ENCODE measurements at places on chromosomes 1 and 21.

DNA sequence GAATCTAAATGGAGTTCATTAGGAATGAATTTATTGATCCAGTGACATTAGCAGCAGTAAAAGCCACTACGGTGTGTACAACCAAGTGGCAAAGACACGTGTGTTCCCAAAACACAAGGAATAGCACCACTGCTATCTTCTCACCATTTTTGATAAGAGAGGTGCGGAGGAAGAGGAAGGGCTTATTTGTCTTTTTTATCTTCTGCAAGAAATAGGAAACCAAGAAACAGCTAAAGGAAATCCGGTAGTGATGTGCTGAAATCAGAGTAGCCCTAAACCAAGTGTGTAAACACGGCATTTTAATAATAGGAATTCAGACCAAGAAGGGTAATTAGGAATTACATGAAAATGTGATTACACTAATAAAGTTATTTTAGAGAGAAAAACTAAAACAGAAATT, 9.1 kb upstream of the SCYL3 start:
- peak; percentile 9 for DNase-seq

- DNase-seq = no peak
Measured at GRCh38 chr1:33654267-33654834, 181.9 kb downstream of the ZSCAN20 start.

DNA sequence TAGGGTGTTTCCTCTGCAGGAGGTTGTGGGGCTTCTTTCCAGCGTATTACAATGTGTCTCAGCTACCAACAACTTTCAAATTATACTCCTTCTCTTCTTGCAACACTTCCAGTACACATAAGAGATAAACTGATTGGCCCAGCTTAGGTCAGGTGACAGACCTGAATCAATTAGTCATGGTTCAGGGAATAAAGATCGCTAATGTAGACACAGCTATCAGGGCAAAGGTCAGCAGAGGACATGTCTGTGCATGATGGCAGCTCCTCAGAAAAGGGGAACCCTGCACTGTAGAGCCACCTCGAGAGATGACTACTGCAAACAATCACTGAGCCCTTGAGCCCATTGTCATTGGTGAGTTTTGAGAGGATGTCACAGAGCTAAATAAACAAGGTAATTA, 36.8 kb upstream of the PKN2 start:
- no peak for DNase-seq

DNA sequence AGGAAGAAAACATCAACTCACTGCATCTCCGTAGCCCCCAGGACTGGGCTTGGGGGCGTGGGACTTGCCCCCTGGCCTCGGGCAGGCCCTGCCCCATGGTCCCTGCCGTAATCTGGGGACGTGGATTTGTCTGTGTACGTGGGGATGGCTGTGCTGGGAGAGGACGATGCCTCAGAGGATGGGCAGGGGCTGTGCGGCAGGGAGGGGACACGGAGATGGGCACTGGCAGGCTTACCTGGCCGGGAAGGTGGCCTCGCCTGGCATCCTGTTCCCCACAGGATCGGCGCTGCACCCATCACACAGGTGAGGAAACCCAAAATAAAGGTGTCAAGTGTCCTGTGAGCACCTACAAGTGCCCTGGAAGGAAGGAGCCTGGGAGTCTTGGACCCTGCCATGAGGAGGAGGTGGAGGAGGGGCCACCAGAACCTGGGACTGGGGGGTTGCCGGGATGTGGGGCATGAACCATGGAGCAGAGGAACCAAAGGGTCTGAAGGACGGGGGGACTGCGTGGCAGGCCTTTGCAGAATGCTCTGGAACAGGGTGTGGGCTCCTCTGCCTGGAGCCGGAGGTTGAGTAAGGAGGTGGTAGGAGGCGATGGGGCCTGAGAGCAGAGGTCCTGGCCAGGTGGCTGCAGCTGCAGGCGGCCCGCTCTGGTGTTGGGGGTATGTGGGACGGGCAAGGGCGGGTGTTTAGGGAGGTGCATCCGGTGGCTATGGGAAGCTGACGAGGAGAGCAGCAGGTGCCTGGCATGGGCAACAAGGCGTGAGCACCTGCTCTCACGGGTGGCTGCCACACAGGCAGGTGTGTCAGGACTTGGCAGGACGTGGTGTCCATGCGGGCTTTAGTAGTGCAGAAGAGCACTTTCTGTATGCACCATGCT, 27.8 kb upstream of the LRRC3 start:
- no peak for DNase-seq

DNA sequence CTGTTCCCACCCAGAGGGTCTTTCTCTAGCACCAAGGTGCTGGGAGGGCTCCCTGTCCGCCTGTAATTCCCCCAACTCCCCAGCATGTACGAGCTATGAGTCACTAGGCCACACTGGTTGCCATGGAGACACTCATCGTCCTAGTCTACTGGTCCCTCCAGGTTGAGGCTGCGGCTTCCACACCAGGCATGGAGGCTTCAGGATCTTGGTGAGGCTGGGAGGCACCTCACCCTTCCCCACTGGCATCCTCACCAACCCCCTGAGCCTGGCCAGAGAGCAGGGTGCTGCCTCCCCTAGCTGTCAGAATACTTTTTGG, 75.6 kb upstream of the KAZN start:
- DNase-seq = no peak

DNA sequence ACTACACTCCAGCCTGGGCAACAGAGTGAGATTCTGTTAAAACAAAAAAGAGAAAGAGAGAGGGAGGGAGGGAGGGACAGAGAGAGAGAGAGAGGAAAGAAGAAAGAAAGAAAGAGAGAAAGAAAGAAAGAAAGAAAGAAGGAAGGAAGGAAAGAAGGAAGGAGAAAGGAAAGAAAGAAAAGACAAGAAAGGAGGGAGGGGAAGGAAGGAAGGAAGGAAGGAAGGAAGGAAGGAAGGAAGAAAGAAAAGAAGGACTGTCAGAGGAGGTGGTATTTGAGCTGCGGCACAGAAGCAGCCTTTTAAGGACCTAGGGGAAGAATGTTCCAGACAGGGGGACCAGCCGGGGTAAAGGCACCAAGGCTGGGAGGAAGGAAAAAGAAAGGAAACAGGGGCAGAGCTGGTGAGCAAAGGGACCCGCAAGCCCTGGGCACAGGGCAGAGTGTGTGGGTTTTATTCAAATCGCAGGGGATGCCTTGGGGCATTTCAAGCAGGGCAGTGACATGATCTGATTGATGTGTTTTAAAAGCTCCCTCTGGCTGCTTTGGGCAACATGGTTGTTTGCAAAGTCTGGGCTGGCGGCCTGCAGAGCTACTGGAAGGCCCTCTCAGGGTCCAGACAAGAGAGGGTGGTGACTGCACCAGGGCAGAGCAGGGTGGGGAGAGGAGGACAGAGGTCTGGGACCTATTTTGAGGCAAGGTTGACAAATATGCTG, 176.9 kb upstream of the VAMP3 start:
- no peak for DNase-seq

DNA sequence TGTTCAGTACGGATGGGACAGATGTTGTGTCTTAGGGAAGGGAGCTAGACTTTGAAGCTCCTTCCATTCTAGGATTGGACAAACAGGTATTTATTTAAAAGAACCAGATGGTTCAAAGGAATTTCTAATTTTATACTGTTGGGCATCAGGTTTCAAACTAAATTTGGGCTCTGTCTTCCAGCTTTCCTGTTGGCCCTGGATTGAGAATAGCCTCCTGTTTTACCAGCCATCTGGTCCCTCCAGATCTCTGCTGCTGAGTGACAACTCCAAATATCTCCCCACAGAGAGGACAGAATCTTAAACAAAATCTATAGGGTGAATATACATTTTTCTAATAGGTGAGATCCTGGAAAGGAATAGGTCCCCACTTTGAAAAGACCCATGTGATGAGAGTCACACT, 52.5 kb upstream of the CNIH3 start:
- no peak for DNase-seq

DNA sequence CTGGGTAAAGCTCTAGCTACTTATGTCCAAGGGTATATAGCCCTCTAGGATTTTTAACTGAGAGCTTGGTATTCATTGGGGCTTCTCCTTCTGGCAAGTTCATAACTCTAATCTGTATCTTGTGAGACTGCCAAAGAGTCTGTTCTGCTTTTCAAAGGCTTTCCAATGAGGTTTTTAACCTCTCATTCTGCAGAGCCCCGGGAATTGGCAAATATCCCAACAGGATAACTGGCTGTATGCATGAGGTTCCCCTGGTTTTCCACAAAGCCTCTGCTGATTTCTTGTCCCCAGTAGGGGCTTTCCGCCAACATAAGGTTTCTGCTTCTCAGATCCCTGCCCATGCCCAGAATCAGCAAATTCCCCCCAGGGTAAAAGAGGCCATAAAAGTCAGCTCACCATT, 40.9 kb downstream of the RPL5 start:
- DNase-seq = no peak

DNA sequence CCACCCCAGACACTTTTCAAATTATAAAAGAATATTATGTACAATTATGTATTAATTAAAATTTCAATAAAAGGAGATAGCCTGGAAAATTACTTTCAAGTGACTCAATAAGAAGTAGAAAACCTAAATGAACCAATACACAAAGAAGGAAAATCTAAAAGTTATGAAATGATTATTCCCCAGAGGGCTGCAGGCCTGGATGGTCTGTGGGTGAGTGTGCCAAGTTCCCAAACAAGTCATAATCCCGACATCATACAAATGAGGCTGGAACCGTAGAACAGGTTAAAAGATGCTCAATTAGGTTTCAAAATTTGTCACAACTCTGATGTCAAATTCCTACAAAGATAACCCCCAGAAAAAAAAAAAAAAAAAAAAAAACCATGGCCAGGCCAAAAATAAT, 12.7 kb downstream of the SPATC1L start:
- DNase-seq = no peak

- no peak for DNase-seq
Measured at GRCh38 chr1:197773856-197774255, 1.4 kb downstream of the DENND1B start.

DNA sequence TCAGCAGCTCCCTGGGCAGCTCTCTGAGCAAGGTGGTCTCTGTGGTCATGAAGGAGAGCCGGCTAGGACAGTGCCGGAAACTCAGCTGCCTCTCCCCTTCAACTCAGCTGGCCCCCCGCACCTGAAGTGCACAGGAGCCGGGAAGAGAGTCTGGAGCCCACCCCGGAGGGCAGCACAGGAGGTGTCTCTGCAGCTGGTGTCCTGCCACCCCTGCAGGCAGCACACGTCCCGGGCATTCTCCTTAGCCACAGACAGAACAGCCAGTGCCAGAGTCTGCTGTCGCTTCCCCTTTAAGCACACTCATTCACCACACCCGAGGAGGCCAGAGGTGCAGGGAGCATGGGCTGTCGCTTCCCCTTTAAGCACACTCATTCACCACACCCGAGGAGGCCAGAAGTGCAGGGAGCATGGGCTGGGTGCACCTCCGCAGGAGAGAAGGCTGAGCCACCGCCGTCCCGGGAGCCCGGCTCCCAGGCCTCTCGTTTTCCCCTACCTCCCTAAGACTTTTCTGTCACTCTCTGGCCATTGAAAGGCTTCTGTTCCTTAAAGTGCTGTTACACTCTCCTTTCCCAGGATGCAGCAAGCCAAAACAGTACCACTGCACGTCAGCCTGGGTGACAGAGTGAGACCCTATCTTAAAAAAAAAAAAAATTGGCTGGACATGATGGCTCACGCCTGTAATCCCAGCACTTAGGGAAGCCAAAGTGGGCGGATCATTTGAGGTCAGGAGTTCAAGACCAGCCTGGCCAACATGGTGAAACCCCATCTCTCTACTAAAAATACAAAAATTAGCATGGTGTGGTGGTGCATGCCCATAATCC, 16.9 kb upstream of the SAMD11 start:
- no peak for DNase-seq

DNA sequence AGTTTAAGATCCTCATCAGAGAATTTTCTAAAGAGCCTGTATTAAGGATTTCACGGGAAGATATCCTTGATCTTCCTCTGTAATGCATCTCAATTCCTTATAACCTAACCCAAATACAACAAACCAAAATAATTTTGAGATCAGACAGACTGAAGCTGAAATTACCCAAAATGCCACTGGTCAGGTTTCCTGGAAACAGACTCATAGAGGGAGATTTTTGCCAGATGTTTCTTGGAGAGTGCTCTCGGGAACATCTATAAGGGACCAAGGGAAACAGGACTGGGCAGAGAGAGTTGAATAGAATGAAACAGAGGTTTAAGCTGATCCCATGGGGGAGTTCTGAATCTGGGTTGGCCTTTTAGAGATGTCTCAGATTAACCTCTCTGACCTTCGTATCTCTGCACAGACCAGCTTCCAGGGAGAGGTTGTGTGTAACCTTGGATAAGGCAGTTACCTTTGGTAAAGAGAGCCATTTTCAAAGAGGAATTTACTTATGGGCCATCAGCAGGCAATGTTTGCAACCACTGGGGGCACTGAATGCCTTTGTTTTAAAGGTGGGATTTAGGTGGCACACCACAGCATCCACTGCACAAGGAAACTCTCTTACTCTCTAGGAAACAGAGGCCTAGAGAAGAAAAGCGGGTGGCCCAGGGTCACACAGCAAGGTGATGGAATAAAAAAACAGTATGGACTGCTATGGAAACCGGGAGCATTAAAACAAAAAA, 130.8 kb upstream of the SGIP1 start:
- no peak for DNase-seq

DNA sequence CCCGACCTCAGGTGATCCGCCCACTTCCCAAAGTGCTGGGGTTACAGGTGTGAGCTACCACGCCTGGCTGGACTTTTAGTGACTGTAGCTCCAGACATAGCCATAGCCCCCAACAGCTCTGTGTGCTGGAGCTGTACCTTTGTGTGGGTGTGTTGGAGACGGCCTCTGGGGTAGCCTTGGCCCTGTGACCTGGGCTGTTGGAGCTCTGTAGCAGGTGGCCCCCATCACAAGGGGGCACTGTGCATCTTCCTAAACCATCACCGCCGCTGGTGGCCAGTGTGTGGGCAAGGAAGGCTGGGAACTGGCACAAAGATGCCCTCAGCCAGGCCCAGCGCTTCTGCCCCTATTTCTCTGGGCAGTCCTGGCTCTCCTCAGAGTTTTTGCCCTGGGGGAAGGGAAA, 38.4 kb upstream of the FOXO6 start:
- DNase-seq = peak; percentile 5

DNA sequence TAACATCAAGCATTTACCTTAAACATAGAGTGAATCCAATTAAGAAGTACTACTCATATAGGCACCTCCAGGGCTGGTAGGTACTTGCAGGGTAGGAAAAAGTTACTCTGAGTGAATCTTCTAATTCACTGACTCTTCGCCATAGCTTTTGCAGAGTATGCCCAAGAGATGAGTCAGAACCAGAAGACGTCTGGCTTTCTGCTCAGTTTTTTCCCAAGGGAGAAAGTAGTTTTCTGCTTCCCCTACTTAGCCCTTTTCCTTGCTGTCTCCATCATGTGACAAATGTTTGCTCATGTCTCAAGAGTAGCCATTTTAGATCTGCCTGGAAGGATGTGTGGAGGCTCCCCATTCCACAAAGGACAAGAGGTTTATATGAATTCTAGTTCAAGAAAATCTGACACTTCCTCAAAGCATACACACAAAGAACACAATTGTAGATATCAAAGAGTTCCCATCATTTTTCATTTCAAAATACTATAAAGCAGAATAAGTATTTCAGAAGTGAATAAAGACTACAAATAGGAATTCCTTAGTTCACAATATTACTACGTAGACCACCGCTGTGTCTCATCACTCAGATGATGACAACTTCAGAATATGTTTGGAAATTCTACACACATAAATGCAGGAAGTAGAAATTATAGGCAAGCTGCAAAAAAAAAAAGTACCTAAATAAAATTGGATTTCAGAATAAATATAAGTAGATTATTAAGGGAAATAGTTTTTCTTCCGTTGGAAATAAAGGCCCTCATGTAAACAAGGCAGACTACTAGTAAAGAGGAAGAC, 98.5 kb downstream of the ASH1L start:
- DNase-seq = no peak

- no peak for DNase-seq
Measured at GRCh38 chr1:211829343-211830054, 1.1 kb downstream of the LPGAT1 start.

All from stimulated activated naive CD4-positive, alpha-beta T cell (primary cell).